ENCODE measurements at places on chromosomes 11 and 22.
A peak's percentile ranks its signal among the peaks of the same experiment; 100 is the strongest.

- H3K4me3 ChIP-seq = no peak within 1 kb of the TSS
- H3K36me3 ChIP-seq = no peaks in the 10 kb centered on the region
- H3K4me1 ChIP-seq = peaks cover 25% of the 10 kb centered on the region
- no peak for DNase-seq
- H3K27me3 ChIP-seq = no peaks in the 10 kb centered on the region
- H3K27ac ChIP-seq = no peak within 1 kb of the TSS
Measured at GRCh38 chr11:1919391-1920127, at the start of gene TNNT3. Gene TNNT3 (plus strand): TSS chr11:1919703. CDS start chr11:1922875, 3,172 bp downstream.

DNA sequence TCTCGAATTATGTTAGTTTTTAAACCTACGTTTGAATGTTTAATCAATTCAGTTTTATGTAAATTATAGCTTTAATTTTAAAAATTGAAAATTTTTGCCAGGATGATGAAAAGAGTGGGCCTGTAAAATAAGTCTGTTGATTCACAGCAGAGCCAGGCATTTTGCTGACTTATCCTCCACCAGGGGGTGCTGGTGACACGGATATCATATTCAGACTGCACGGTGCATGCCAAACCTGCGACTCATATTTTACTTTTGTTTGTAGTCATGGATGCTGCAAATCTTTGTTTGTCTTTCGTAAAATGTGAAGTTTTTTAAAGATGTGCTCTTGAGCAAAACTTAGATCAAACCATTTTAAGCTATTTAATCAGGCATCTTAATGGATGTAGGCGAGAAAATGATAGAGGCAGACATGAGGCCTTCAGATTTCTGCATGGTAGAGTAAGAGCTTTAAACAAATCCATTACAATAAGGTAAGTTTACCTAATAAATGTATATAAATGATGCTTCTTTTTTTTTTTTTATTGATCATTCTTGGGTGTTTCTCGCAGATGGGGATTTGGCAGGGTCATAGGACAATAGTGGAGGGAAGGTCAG is 3.6 kb upstream of the OR8B3 start:
- peaks cover 3% of the 10 kb centered on the region for H3K4me1 ChIP-seq
- peak; percentile 81 for DNase-seq
- H3K27me3 ChIP-seq = no peaks in the 10 kb centered on the region
- H3K36me3 ChIP-seq = no peaks in the 10 kb centered on the region
- no peak overlapping the region for H3K4me3 ChIP-seq

- peak overlapping the region; percentile 78 for H3K27ac ChIP-seq
- H3K4me3 ChIP-seq = no peak overlapping the region
- DNase-seq = no peak
- H3K27me3 ChIP-seq = no peaks in the 10 kb centered on the region
Measured at GRCh38 chr22:45998638-45999378, 21.8 kb upstream of the WNT7B start.

DNA sequence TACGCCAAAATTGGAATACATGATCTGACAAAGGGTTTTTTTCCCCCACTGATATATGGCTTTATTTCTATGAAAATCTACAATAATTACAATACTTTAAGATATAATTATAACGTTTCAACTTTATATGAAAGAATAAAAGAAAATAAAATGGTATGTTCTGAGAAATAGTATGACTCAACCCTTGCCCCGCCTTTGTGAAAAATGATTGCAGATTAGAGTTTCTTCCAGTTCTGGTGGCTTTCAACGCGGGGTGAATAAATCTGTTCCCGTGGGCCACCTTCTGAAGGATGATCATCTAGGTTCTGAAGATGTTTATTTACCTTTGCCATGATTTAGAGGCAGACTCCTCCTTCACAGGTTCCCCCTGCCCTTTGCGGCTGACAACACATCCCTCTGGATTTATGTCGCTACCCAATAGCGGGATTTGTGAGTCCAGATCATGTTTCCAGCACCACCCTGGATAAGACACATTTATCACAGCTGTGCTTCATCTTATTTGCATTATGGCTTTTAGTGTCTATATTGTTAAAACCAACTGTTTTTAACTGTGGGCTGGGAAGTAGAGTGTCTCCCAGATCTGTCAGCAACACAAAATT is 607.0 kb upstream of the KIRREL3 start:
- no peak overlapping the region for H3K4me3 ChIP-seq
- no peak for DNase-seq
- no peaks in the 10 kb centered on the region for H3K27me3 ChIP-seq
- no peaks in the 10 kb centered on the region for H3K4me1 ChIP-seq
- H3K36me3 ChIP-seq = no peaks in the 10 kb centered on the region

DNA sequence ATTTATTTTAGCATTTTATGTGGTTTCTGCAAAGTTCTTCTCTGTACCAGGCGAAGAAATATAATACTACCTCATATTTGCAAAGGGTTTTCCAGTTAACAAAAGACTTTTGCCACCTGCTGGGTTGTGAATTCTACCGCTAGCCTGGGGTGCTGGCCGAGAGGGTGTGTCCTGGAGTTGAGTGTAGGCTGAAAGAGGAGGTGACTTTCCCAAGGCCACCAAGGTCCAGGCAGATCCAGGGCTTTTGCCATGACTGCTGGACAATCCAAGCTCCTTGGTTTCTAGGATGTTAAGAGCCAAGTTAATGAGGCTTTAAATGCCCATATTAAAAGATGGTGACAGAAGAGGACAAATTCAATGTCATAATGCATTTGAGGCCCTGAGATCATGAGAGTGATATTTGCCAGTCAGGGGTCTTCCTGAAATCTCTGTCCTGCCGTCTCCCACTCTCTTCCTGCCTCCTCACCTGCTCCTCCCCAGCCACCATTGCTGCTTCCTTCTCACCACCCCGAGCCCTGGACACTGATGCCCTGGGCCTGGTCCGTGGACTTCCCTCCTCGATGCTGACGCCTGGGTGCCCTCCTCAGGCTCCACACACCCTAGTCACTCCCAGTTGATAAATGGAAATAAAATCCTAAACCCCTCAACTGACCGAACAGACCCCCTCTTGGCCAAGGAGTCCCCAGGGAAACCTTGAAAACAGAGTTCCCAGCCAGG is 825.6 kb downstream of the TBC1D22A start:
- H3K27me3 ChIP-seq = no peaks in the 10 kb centered on the region
- no peak overlapping the region for H3K4me3 ChIP-seq
- H3K36me3 ChIP-seq = no peaks in the 10 kb centered on the region
- DNase-seq = no peak
